DMS 273 treated with DMSO at 0.1 percent for 48 hours (cell line): ENCODE measurements at places on chromosomes 11 and 22.

GRCh38 chr11:6096417-6096816, 11.1 kb upstream of the OR56B4 start:
- DNase-seq, result no peak

DNA sequence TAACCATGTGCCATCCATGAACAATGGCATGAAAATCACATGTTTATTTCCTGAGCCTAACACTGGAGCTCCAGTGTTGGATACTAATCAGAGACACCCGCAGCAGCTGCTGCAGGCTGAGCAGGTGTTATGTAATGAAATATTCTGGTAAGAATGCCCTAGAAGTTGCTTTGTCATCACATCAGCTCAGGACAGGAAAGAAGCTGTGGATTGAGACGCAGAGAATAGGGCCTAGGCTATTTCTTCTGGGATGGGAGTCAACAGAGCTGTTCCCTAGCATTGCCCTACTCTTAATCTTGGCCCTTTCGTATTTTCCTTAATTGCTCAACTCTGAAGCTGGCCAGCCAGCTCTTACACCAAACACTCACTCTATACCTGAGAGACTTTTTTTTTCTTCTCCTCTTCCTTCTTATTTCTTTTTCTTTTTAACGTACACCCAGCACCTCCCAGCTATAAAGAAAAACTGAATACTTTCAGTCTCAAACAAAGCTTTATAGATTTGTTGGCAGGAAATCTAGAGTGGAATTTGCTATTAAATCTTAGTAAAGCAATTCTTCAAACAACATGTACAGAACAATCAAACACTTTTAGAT, 31.9 kb downstream of the RASSF10 start:
- DNase-seq, result no peak

DNA sequence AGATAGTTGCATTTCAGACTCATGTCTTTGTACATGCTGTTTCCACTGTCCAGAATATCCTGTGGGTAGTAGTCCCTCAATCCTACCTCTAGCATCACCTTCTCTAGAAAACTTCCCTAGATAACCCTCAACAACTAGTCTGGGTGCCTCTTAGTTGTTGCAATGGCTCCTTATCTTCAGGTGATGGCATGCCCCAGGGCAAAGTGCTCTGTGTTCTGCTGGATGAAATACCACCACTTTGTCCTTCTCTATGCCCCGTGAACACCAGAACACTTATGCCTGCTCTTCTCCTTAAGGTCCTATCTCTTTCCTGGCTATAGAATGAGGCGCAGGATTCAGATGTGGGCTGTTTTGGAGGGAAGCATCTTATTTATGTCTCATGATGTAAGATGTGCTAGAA, 158.3 kb upstream of the CTSC start:
- no peak for DNase-seq

- DNase-seq, result no peak
These were observed 78.9 kb upstream of the FIBIN start for GRCh38 chr11:26914968-26915367.

- no peak for DNase-seq
These were observed 25.2 kb downstream of the MRGPRD start for GRCh38 chr11:68955607-68955958.

GRCh38 chr22:48665311-48665995, 1162.2 kb downstream of the BRD1 start:
- no peak for DNase-seq

GRCh38 chr11:24373516-24373915, 123.3 kb upstream of the LUZP2 start:
- DNase-seq, result no peak

DNA sequence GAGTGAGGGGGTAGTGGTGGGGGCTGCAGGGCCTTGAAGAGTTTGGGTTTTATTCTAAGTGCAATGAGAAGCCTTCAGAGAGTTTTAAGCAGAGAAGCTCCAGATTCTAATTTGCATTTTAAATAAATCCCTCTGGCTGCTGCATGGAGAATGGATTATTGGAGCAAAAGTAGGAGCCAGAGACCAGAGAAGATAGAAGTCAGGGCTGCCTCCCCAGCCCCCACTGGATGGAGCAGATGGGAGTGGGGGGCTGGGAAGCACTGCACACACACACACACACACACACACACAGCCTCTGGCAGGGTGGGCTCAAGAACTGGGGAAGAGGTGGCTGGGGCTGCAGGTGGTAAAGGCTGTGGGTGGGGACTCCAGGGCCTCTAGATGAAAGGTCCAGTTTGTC, 75.6 kb downstream of the TSPAN18 start:
- DNase-seq, result no peak

GRCh38 chr22:22371031-22371541, 126.5 kb downstream of the VPREB1 start:
- DNase-seq, result no peak

DNA sequence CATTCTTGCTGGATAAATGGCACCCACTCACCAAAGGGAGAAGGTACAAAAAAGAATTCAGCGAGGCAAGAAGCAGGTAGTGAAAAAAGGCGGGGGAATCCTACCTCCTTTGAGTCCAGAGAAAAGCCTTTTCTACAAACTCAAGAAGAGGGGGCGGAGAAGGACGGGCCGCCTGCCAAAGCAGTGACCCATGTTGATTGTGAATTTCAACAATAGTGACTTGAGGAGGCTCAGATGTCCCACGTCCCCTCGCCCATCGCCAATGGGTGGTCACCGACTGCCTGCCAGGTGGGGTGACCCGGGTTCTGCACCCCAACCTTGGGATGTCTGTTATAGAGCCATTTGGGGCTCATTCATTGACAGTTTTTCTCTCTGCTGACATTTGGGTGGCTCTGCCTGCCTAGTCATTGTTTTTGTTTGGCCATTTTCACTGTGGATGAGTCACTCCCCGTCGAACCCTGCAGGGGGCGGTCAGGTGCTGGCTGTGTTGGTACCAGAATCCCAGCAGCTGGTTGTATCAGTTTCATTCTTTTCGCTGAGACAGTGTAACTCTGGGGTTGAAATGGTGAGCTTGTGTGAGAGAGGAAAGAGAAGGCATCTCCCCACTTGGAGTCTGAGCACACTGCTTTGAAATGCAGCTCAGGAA, 163.4 kb upstream of the NCAM1 start:
- no peak for DNase-seq

- no peak for DNase-seq
These were observed 64.6 kb downstream of the ST3GAL4 start for GRCh38 chr11:126419801-126420697.
